NCI-H460 (cell line): ENCODE measurements at places on chromosomes 2 and 18. TPM values are rescaled to one million over a fixed set of nuclear protein-coding genes. Genes with fewer than 3 reads are reported as not detected.
A peak's percentile ranks its signal among the peaks of the same experiment; 100 is the strongest.

- peak; percentile 43 for DNase-seq
These were observed 28.0 kb downstream of the PNO1 start for GRCh38 chr2:68185541-68186164.

- no peak for DNase-seq
These were observed 197.0 kb upstream of the ACVR2A start for GRCh38 chr2:147647816-147648215.

GRCh38 chr18:79853303-79853992, 55.7 kb downstream of the KCNG2 start:
- no peak for DNase-seq

GRCh38 chr2:45394842-45395241, 216.2 kb downstream of the SRBD1 start:
- no peak for DNase-seq

DNA sequence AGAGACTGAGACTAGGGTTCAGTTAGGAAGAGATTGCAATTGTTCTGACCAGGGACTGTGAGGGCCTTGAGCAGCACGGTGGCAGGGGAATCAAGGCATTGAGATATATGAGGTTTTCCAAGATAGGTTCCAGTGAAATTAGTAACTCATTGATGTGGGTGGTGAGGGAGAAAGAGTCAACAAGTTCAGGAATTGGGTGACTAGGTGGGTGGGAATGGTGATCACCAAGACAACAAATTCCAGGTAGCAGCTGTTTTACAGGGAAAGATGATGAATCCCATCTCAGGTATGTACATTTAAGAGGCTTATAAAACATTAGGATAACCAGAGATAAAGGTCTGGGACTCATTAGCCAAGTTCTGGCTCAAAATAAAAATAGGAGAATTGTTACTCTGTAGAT, 251.5 kb upstream of the MGAT5 start:
- DNase-seq = no peak

- DNase-seq = no peak
These were observed 163.2 kb downstream of the KCNE4 start for GRCh38 chr2:223215254-223215516.

- no peak for DNase-seq
These were observed 101.7 kb upstream of the TFCP2L1 start for GRCh38 chr2:121386707-121387106.

- no peak for DNase-seq
These were observed 4.9 kb upstream of the ADGRF3 start for GRCh38 chr2:26351375-26352090.

- DNase-seq = no peak
These were observed 158.9 kb downstream of the TTC32 start for GRCh38 chr2:19742872-19743271.

- no peak for DNase-seq
These were observed 34.3 kb upstream of the KCNG2 start for GRCh38 chr18:79763407-79763806.

DNA sequence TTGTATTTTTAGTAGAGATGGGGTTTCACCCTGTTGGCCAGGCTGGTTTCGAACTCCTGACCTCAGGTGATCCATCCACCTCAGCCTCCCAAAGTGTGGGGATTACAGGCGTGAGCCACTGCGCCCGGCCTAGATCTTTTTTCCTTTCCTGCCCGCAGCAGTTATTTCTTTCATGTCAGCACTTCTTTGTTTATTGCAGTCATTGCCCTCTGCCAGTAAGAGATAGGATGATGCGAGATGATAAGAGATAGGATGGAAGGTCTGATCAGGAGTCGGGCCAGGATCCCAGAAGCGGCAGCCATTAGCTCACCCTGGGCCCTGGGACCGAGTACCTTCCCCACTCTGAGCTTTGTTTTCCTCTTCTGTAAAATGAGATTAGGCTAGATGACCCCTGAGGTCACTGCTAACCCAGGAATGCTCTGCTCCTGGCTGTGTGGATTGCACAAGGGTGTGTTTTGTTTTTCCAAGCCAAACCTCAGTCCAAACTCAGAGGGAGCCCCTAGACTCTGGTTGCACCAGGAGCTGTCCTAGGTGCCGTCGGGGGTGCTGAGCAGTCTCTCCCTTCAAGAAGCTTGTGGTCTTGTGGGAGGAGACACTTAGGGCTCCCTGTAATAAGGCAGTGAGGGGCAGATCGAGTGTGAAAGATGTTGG, 63.3 kb downstream of the LPIN1 start:
- DNase-seq = no peak

DNA sequence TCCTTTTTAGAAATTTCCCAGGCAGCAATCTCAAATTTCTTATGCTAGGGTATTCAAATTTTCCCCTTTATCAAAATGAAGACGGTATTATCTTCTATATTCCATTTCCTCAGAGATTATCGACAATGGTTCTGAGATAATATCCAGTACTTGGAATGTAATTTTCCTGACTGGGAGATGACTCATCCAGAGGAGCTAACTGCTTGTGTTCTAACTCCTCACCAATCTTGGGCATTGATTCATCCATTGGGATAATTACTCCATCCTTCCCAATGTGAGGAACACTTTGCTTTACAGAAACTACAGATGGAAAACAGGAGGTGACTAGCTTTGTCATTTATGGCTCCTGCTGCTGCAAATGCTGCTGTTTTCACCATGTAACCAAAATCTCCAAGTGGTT, 239.4 kb upstream of the LYPD1 start:
- no peak for DNase-seq

DNA sequence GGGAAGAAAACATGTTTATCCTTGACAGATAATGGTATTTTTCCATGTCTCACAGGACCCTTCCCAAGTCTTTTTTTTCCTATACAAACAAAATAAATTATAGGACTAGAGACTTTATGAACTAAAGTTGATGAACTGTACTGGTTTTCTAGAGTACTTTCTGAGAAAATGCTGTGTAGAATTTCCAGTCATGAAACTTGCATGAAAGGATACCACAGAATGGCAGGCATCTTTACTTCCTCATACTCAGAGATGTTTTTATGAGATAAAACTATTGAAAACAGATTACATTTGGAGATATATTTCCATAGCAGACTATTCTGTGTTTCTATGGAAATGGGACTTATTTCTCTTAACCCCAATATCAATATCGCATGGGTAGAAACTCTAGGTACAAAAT, 403.5 kb downstream of the PARD3B start:
- no peak for DNase-seq

DNA sequence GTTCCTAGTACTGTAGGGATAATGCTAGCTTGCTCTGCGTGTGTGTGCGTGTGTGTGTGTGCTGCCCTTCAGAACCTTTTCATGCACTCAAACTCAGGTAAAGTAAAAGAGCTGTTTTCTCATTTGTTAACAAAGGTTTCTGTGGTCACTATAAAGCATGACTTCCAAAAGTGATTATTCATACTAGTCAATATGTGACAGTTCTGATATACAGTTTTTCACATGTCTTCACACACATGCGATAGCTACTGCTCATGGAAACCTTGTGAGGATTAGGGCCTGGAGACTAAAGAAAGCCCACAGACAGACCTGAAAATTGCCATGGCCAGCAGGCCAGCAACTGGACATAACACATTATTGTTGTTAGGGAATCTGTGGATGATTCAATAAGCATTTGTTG, 56.9 kb upstream of the NEMP2 start:
- DNase-seq = no peak

GRCh38 chr18:76227759-76228158, 267.3 kb downstream of the ZNF516 start:
- no peak for DNase-seq

GRCh38 chr2:95053543-95053942, 28.0 kb downstream of the MAL start:
- no peak for DNase-seq

DNA sequence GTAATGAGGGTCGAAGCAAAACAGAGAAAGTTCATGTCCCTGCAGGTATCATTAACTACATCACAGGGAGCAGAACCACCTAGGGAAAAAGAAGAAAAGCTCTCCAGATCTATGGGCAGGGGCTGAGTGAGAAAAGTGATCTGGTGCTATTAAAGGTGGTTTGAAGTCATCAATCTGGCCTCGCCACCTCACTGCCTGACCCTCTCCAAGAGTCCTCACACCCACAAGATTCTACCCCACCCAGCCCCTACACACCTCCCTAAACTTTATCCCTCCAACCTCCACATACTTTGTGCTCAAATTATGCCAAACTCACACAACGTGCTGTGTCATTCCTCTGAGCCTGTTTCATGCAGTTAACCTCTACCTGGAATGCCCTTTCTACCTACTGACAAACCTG, 2.2 kb downstream of the GALNT14 start:
- DNase-seq = no peak

DNA sequence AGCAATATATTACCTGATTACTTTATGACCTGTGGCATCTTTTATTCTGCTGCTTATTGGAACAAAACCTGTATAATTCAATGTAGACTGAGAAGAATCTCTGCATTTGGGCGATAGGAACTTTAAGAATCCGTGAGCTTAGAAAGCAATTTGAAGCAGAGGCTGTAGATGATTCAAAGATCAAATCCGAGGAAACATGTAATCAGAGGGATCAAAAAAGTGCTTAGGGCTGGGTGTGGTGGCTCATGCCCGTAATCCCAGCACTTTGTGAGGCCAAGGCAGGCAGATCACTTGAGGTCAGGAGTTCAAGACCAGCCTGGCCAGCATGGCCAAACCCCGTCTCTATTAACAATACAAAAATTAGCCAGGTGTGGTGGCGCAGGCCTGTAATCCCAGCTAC, 198.4 kb downstream of the MTX2 start:
- no peak for DNase-seq

- no peak for DNase-seq
These were observed 28.4 kb upstream of the PTMA start for GRCh38 chr2:231679908-231680284.

GRCh38 chr2:149192427-149192826, 138.0 kb upstream of the LYPD6 start:
- DNase-seq = no peak

- DNase-seq = no peak
These were observed 198.8 kb upstream of the FOSL2 start for GRCh38 chr2:28193630-28194403.

DNA sequence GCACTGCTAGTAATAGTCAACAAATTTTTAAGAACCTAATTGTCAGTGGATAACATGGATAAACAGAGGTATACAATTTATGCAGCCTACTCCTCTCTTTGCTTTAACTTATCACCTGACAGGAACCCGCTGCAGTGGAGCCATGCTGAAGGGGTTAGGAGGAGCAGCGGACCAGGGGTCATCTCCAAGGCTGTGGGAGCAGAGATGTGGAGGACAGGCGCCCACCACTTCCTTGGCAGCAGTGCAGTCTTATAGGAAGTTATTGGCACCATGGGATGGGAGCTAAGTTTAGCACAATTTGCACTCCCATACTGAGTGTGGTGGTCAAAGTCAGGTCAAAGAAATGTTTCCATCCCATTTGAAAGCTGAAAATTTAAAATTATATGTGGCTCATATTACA, 35.6 kb downstream of the HDLBP start:
- DNase-seq = no peak

GRCh38 chr2:29061616-29062015, 12.7 kb downstream of the PCARE start:
- DNase-seq = no peak

- peak; percentile 4 for DNase-seq
These were observed 55.9 kb upstream of the ZNF385B start for GRCh38 chr2:179917272-179917671.

- no peak for DNase-seq
These were observed 48.0 kb downstream of the HDLBP start for GRCh38 chr2:241267249-241268067.

- no peak for DNase-seq
These were observed 162.0 kb upstream of the GULP1 start for GRCh38 chr2:188129677-188130076.

- no peak for DNase-seq
These were observed 93.8 kb upstream of the PHLPP1 start for GRCh38 chr18:62621546-62621945.

GRCh38 chr18:79429785-79430281, 34.1 kb downstream of the NFATC1 start:
- DNase-seq = no peak

- DNase-seq = no peak
These were observed 20.0 kb upstream of the POMC start for GRCh38 chr2:25188405-25188804.

DNA sequence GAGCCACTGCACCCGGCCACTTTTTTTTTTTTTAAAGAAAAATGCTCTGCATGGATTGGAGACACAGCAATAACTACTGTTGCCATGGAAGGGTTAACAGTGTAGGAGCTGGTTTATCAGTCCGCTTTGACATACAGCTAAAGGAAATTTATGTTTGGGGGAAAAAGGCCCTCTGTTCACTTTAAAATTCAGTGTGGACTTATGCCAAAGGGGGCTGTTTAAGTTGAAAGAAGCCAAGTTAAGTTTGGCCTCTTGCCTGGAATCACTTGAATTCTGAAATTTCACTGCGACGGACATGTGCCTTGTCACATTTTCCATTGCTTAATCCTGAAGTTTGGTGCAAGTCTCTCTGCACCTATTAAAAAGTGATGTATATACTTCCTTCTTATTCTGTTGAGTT, 3.1 kb downstream of the KCNE4 start:
- no peak for DNase-seq

DNA sequence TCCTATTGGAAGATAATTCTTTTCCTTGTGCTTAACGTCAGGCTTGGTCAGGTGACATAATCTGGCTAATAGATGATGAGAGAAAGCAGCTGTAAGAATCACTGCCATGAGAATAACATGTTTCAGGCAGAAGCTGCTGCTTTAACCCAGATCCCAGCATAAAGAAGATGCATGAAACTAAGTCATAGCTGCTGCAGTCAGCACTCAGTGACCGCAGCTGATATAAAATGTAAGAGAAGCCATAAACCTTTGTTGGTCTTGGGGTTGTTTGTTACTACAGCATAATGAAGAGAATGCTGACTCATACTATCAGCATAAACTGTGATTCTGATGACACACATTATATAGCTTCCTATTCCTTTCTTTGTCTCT, 274.3 kb upstream of the TRIB2 start:
- no peak for DNase-seq

GRCh38 chr18:57954935-57955334, 89.1 kb upstream of the NEDD4L start:
- no peak for DNase-seq

DNA sequence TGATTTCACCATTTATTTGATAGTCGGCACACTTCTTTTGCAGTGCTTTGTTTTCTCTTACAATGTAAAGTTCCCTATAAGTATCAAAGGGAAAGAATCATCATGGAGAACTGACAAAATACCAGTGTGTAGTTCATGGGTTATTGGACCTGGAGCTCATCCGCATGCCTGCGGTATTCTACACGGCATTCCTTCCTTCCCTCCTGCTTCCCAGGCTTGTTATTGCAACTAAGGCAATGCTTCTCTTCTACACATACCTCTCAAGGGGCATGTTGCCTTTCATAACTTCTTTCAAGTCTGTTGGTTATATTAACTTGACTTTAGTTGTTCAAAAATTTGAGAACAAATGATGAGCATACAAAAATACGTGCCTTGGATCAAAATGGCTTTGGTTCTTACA, 24.3 kb upstream of the FAP start:
- no peak for DNase-seq

Gene TXNDC9
- 63.1 and 66.5 TPM in 2 replicates for total RNA-seq

Gene GAL3ST2
- 0.10 TPM in 1 of 2 replicates, not detected in the other for total RNA-seq

Gene TXNDC2
- total RNA-seq = 0.10 and 0.17 TPM in 2 replicates

Gene CD226
- total RNA-seq = 41.8 and 45.5 TPM in 2 replicates

Gene CAPN14
- not detected in 2 replicates for total RNA-seq

Gene DUSP11
- 35.0 and 36.6 TPM in 2 replicates for total RNA-seq

Gene ABHD1
- total RNA-seq = 1.4 and 1.7 TPM in 2 replicates

Gene SLC19A3
- total RNA-seq = 9.7 and 12.3 TPM in 2 replicates

Gene GAREM2
- 5.5 and 5.7 TPM in 2 replicates for total RNA-seq

Gene EFR3B
- total RNA-seq = 6.9 and 7.0 TPM in 2 replicates

Gene CDKL4
- total RNA-seq = not detected in 2 replicates

Gene RAX
- total RNA-seq = not detected in 2 replicates

Gene ZNF396
- total RNA-seq = 1.1 and 1.2 TPM in 2 replicates

Gene KYNU
- total RNA-seq = 274 and 287 TPM in 2 replicates

Gene KCNIP3
- 3.8 and 4.5 TPM in 2 replicates for total RNA-seq
